ENCODE measurements at places on chromosomes 3 and 15. TPM values are rescaled to one million over a fixed set of nuclear protein-coding genes. Genes with fewer than 3 reads are reported as not detected.

The SECISBP2L gene
- 51.9 TPM for total RNA-seq

DNA sequence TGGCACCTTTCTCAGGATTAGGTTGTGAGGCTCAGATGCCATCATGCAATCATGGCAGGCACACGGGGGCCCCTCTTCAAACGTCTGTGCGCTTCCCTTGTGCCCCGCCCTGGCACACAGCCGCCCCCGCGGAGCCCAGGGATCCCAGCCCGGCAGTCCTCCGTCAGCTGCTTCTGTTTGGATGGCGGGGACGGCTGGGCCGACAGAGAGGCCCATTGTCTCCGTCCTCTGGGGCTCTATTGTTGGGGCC is 849 bp upstream of the HDAC11 start:
- peak; percentile 84 for DNase-seq

DNA sequence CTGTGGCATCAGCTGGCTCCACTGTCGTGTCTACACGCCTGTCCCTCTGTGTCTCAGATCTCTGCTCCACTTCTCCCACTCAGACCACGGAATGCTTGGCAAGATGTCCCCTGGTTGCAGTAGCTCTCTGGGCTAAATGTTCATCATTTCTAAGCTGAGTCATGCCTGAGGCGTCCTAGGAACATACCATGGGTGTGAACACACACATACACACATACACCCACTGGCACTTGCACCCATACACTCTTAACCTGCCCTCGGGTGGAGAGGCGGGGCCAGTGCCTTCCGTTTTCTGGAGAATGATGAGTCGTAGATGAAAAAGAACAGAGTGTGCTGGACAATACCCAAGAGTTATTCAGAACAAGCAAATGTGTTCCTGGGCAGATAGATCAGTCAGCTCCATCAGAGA is 72.4 kb downstream of the SENP2 start:
- peak; percentile 94 for DNase-seq

GRCh38 chr3:15360788-15361493 is 28.6 kb upstream of the SH3BP5 start:
- DNase-seq: no peak

- peak; percentile 59 for DNase-seq
Observed at GRCh38 chr3:194304186-194304917, 46.8 kb downstream of the CPN2 start.
